ENCODE measurements at places on chromosomes 12 and 14.

- DNase-seq, result no peak
Measured at GRCh38 chr12:110766311-110767154, 23.8 kb upstream of the PPP1CC start.

DNA sequence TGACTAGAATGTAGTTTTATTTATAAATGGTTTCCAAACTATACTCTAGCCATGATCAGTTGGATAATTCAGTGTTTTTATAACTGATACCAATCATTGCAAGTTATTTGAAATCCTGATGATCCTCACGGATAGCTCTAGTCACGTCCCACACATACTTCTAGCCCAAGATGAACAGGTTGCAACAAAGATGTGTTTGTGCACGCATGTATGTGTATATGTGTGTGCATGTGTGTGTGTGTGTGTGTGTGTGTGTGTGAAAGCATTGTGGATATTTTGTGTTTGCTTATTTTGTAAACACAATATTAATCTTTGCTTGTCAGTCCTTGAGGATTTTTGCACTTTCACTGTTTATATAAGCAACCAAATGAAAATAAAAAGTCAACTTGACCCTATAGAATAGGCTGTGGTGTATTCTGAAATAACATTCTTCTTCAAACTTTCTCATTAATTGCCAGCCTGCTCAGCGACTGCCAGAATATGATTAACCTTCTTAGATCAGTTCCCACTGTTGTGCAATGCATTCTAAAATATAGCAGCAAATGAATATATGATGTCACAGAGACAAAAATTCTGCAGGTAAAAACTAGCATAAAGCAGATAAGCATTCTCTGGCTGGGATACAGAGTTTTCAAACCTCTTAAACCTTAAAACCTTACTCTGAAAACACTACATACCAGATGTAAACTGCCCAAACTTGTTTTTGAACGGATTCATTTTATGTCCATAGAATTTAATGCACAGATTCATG, 48.8 kb upstream of the HIF1A start:
- DNase-seq, result no peak

- no peak for DNase-seq
Measured at GRCh38 chr12:31370531-31371255, 44.7 kb upstream of the SINHCAF start.

- no peak for DNase-seq
Measured at GRCh38 chr12:125142601-125143000, 77.4 kb downstream of the AACS start.

- no peak for DNase-seq
Measured at GRCh38 chr12:25962932-25963525, 4.5 kb downstream of the RASSF8 start.

- DNase-seq, result no peak
Measured at GRCh38 chr12:87796961-87797516, 232.2 kb downstream of the C12orf50 start.

- no peak for DNase-seq
Measured at GRCh38 chr12:46005151-46005797, 14.9 kb upstream of the SCAF11 start.

DNA sequence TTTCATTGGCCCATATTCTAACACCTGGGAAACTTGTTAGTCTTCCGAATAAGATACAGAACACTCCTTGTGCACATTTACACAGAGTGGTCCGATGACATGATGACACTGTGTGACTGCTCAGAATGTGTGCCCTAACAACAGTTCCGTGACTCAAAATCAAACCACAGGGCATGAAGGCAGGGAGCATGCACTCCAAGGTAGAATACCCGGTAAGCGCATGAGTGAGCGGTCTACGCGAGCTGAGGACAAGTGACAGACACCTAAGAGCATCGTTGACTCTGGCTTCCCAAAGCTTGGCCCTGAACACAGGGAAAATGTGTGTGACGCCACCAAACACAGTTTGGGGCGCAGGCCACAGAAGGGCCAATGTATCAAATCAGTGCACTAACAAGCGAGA, 18.6 kb downstream of the CLIP1 start:
- no peak for DNase-seq

- DNase-seq, result no peak
Measured at GRCh38 chr12:100185361-100185894, 15.2 kb upstream of the ACTR6 start.

- DNase-seq, result no peak
Measured at GRCh38 chr12:122205053-122205925, 1.8 kb downstream of the B3GNT4 start.

DNA sequence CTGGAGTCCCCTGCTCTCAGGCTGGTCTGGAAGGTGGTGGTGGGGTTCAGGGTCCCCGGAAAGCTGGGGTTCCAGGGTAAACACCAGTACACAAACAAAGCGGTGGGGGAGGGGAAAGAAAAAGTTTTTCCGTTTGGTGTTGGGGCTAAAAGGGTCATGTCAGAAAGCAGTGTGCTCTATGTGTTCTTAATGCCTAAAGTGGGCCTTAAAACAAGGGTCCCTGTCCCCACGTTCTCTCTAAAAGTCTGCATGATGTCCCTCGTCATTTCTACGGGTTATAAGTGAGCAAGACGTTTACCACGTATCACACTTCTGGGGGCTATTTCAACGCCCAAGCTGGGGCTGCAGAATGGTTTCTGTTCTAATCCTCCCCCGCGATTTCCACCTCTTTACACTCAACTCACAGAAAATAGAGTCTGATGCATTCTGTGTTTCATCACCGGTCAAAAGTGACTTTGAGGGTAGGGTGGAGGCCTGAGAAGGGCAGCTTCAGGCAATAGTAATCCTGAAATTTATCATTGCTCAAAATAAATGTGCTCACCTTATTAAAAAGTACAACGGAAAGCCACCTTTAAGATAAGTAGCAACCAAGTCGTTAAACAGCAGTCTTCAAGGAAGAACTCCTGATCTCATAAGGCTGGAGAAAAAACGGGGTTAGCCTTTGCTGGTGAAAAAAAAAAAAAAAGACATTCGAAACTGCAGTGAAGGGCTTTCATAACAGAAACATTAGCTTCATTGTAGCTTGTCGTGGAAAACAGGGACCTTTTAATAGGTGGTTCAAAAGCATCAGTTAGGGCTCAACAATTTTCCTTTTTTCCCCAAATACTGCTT, 63.9 kb upstream of the PTGR2 start:
- no peak for DNase-seq

- no peak for DNase-seq
Measured at GRCh38 chr12:45687081-45688015, 42.2 kb upstream of the ARID2 start.

GRCh38 chr12:95859947-95860850, 1.4 kb downstream of the SNRPF start:
- DNase-seq, result no peak

DNA sequence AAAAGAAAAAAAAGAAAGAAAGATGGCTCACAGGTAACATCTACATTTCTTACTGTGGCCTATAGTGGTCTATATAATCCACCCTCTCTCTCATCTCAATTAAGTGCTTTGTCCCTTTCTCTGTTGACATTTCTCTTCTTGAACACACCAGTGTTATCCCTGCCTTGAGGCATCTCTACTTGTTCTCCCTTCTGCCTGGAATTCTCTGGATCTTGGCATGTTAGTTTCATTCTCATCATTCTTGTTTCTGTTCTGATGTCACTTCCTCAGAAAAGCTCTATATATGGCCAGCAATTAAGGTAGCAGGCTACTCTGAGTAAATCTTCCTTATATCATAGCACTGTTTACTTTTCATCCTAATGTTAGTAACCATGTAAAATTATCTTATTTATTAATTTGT, 155.7 kb upstream of the PDZRN4 start:
- DNase-seq, result no peak

DNA sequence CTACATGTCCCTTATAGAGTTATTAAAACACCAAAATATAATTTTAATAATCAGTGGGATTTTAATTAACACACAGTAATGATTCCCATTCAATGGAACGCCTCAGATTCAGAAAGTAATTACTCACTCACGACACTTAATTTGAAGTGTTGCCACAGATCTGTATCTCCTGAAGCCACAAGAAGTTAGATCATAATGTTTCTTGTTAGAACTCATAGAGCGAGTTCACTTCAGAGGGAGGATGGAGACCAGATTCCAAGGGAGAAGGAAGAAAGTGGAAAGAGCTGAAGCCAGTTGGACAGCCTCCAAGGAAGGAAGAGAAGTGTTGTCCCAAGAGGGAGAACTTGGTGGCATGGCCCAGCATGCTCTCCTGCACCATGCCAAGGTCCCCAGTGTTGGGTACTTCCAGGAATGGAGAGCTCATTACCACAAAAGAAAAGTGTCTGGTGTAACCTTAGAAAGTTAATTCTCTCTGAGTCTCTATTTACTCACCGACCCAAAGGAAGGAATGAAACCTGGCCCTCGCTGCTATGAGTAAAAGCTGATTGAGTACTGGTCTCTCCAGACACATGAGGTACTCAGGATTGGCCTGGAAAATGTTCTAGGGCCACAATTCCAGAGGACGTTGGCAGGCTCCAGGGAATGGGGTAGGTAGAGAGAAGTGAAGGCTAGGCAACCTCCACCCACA, 305.4 kb downstream of the BCL11B start:
- DNase-seq, result no peak

- DNase-seq, result no peak
Measured at GRCh38 chr14:105482486-105483110, 4.1 kb upstream of the CRIP1 start.

DNA sequence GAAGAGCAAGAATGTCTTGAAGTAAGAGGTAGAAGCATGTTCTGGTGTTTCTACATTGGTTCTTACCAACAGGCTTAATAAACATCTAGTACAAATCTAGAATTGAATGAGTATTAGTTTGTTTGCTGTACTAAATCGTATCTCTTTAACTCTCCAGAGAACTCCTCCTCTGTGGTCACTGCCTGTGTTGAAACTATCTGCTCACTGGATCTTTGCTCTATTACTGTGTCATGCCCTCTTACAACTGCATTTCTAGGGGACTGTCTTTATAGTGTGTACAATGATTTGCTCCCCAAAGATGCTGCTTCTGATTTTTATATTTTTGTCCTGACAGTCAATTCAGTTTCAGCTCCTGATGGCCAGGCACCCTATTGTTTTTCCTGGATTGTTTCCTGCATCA, 50.1 kb upstream of the E2F7 start:
- DNase-seq, result no peak

DNA sequence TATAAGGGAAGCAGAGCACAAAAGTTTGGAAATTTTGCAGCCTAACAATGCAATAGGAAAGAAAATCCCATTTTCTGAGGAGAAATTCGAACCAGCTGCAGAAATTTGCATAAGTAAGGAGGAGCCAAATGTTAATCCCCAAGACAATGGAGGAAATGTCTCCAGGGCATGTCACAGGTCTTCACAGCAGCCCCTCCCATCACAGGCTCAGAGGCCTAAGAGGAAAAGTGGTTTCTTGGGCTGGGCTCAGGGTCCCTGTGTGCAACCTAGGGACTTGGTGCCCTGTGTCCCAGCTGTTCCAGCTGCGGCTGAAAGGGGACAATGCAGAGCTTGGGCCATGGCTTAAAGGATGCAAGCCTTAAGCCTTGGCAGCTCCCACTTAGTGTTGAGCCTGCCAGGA, 190.0 kb downstream of the MDGA2 start:
- DNase-seq, result no peak

DNA sequence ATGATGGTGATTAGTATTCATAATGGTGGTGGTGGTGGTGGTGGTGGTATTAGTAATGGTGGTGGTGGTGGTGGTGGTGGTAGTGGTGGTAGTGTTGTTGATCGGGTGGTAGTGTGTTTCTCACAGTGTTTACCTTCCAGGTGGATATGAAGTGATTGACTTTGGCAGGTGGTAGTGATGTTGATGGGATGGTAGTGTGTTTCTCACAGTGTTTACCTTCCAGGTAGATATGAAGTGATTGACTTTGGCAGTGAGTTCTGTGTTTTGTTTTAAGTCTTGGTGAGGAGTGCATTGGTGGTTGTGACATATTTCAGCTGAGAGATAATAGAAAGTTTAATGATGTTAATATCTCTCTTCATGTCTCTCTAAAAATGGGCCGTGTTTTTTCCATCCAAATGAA, 189.4 kb downstream of the TMTC2 start:
- DNase-seq, result no peak

DNA sequence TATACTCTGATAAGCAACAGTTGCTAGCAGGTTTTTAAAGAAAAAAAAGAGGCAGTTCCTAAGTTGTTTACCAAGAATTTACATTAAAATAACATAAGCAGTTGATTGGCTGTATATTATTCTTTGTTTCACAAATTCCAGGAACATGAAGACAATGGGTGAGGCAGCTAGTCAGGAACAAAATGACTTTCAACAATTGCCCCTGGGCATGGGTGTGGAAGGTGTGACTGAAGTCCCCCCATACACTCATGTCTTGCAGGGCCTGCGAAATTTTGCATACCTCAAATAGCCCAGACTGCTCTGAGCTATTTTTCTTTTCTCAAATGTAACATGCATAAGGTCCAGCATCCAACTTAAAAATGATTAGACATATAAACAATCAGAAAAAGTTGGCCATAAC, 267.2 kb upstream of the DIO3 start:
- no peak for DNase-seq

- DNase-seq, result no peak
Measured at GRCh38 chr14:60482743-60483142, 3.1 kb downstream of the C14orf39 start.

DNA sequence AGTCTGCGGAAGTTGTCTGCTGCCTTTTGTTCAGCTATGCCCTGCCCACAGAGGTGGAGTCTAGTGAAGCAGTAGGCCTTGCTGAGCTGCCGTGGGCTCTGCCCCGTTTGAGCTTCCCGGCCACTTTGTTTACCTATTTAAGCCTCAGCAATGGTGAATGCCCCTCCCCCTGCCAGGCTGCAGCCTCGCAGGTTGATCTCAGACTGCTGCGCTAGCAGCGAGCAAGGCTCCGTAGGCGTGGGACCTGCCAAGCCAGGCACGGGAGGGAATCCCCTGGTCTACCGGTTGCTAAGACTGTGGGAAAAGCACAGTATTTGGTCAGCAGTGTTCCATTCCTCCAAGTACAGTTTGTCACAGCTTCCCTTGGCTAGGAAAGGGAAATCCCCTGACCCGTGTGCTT, 143.6 kb downstream of the DYRK2 start:
- DNase-seq, result no peak

DNA sequence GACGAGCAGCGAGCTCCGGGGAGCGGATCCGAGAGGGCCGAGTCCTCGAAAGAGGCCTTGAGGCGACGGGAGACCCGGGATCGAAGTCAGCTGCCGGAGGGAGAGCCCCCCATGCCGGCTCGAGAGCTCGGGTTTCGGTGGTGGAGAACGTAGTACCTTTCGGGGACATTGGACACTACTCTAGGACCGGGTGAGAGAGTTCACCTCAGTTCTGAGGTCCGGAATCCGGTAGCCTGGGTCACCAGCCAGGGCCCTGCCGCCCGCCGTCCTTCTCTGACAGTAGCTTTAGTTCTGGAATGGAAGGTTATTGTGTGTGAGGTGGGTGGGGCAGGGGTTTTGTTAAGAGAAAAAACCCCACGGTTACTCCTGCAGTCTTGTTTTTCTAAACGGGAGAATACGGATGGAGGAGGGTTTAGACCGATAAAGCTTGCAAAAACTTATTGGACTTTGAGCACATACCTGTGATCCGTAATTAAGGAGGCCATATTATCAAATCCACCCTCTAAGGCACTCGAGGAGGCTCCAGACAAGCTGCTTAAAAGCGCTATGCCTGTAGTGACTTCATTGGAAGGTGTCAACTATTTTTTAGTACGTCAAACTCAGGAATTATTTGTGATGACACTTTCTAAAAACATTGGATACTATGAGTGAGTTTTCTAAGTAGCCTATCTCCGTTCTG, 765 bp downstream of the SCYL2 start:
- no peak for DNase-seq

All from stimulated activated CD8-positive, alpha-beta memory T cell treated with anti-CD3 and anti-CD28 coated beads, Interleukin-4, amount 100 ng/mL, for 1 hour (primary cell).